Activated effector memory CD4-positive, alpha-beta T cell treated with Interleukin-2 at 50 U/mL for 16 hours (primary cell): ENCODE measurements at places on chromosomes 7 and 10.

DNA sequence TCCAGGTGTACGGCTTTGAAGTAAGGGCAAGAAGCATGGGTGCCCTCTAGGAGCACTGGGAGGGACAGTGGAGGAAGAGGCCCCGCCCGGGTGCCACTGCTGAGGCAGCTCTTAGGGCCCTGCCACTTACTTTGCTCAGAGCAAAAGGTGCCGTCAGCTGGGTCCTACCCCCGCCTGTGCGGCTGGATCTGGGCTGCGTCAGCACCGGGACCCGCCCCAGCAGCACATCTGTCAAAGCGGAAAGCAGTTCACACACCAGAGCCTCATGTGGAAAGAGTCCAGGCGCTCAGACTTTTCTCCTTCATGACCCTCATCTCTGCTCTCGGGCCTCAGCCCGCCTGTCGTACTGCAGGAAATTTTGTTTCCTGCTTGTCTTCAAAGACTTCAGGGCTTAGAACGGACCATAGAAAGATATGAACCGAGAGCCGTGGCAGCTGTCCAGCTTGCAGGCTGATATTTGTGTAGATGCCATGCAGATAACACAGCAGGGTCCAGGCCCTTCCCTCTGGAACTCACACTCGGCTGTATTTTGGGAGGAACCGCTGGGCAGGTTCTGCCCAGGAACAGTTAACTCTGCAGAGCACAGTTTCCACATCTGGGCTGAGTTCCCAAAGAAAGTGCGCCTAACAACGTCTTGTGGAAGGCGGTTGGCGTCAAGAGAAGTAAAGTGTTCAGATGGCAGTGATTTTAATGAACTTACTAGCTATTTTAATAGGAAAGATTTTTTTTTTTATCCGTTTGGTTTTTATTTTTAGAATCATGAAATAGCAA lies 44.3 kb upstream of the PRKAR1B start:
- DNase-seq = no peak

- no peak for DNase-seq
These were observed 19.6 kb downstream of the CEP55 start for GRCh38 chr10:93516006-93516380.

- no peak for DNase-seq
These were observed 125.0 kb upstream of the AKR1E2 start for GRCh38 chr10:4701016-4701415.

DNA sequence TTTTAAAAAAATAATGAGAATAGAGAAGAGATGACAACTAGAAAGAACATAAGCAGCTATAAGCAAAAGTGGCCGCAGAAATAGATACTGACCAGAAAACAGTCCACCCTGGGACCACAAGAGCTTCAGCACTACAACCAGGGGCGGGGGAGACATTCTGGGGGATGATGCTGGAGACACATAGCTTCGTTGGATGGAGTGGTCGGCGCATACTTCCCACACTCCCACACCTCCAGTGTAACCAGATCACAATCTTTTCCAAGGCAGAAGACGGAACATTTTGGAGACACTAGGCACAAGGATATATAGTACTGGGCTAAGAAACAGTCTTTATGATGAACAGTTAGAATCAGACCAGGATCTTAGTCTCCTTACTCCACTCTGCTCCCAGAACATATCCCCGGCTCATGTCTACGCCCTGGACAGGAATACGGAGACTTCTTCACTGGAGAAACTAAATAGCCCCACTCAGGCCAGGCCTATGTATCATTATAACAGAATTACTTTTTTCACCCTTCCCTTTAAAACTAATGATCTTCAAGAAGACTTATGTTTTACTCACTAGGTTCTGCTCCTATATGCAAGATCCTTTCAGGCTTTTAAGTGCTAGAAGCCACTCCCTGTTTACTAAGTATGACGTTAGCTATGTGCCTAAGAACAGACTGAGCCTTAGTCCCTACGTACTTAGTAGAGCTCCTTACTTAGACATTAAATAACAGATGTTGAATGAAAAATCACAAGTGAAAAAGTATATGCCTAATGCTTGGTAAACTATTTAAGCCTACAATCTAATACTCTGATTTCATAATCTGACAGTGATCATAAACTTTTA lies 169.6 kb downstream of the SRPK2 start:
- DNase-seq = no peak

DNA sequence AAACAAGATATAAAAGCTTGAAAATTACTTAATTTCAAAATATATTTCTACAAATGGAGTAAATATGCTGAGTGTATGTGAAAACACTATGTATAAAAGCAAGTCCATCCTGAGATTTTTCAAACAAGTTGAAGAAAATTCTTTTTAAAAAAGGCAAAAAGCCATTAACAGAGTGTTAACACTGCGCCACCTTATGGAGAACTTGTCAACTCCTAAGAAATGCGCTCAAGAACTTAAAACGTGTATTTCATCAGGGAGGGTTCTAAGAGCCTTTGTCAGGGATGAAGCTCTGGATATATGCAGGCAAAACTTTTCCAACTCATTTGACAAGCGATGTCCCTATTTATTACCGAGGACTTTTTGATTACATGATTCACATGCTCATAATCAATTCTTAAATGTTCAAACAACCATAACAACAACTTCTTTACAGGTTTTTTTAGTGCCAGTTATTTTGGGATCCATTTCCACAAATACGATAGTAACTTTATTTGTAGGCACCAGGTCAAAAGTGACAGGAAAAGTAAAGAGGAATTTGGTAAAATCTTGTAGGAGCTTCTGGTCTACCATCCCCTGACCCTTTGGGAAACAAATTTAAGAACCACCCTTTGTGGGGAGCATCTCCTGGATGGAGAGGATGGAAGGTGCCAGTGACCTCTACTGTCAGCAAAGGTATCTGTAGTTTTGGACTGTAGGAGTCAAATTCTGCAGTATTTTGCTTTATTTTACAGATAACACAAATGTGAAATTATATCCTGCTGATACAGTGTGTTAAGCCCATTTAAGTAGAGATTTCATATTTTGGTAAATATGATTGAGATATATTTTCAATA lies 23.2 kb downstream of the CALCR start:
- no peak for DNase-seq

- DNase-seq = no peak
These were observed 569 bp upstream of the NPTX2 start for GRCh38 chr7:98616381-98617050.
